ENCODE measurements at places on chromosomes 4 and X.

DNA sequence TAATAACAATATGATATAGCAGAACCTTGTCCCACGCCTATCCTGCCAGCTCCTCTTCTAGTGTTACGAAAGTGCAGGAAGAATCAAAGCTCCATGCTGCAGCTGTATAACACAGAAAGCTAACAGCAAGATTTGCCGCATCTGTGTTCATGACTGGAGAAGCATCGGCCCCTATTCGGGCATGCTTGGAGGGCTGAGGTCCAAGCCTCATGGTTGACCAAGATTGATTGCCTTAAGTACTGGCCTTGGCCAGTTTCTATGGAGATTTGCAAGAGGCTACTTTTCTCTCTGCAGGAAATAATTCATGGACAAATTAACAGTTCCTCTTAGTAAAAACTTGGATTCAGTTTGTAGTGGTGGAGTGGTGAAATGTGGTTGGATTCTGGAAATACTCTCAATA lies 12.9 kb upstream of the NDP start:
- no peak for DNase-seq

GRCh38 chrX:85243761-85244449 lies at the start of the genes SATL1 and ZNF711:
Gene SATL1, minus strand, starts transcription at chrX:85243779. Its CDS starts 134,811 bp downstream, at chrX:85108968.
Gene ZNF711, plus strand, starts transcription at chrX:85243991. Its CDS starts 3,582 bp downstream, at chrX:85247573.
- DNase-seq: no peak

DNA sequence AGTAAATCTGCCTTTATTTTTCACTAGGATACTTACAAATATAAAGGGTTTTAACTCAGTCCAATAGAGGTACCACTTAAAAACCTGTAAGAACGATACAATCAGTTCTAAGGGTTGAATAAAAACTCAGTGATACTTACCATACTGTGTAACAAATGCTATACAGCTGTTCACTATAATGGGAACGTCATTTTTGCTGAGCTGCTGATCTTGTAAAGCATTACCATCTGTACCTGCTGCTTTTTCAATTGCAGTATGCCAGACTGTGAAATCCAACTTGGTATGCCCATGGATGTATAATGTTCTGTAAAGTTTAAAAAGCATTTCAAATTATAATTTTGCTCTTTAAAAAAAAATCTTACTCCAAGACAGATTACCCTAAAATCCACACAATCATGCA lies 111.2 kb downstream of the ARAP2 start:
- DNase-seq: no peak

GRCh38 chr4:93870876-93871458 lies 42.4 kb downstream of the ATOH1 start:
- DNase-seq: no peak

DNA sequence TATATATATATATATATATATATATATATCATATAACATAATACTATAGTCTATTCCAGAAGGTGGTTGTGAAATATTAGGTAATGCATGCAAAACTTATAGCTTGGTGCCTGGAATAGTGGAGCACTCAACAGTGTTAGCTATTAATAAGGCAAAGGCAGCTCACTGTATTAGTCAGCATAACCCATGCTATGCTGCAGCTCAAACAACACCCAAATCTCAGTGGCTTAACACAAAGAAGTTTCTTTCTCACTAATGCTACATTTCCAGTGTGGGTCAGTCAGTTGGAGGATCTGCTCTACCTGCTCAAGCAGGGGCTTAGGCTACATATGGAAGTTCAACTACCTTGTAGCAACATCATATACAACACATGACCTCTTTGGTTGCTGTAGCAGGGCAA lies 5.2 kb upstream of the RPGR start:
- no peak for DNase-seq
